ENCODE measurements at places on chromosomes 12 and 14.

GRCh38 chr12:5650829-5651461, 219.0 kb downstream of the NTF3 start:
- no peaks in the 10 kb centered on the region for H3K4me1 ChIP-seq
- H3K27me3 ChIP-seq = no peaks in the 10 kb centered on the region
- no peak for DNase-seq
- H3K4me3 ChIP-seq = no peak overlapping the region

- H3K36me3 ChIP-seq = no peaks in the 10 kb centered on the region
- peaks cover 9% of the 10 kb centered on the region for H3K4me1 ChIP-seq
- no peak for DNase-seq
- no peaks in the 10 kb centered on the region for H3K27me3 ChIP-seq
- H3K4me3 ChIP-seq = peak overlapping the region; percentile 16
Measured at GRCh38 chr12:91562476-91562875, 379.9 kb upstream of the DCN start.

DNA sequence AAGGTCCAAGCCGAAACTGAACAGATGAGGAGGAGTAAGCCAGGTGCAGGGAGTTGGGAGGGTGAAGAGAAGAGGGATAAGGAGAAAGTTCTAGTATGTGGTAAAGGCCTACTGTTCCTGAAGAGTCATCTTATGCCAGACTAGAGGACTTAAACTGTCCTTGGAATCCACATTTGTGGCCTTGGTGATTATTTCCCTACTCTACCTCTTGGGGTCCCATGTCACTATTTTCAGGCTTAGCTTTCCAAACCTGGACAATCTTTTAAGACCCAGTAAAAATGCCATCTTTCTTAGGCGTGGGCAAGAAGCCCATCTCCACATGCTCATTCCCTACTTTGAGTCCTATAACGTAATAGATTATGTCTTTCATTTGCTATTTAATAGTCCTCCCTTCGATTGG, 40.1 kb upstream of the CRY1 start:
- H3K4me1 ChIP-seq = no peaks in the 10 kb centered on the region
- no peaks in the 10 kb centered on the region for H3K36me3 ChIP-seq
- no peak overlapping the region for H3K27ac ChIP-seq
- H3K27me3 ChIP-seq = no peaks in the 10 kb centered on the region

DNA sequence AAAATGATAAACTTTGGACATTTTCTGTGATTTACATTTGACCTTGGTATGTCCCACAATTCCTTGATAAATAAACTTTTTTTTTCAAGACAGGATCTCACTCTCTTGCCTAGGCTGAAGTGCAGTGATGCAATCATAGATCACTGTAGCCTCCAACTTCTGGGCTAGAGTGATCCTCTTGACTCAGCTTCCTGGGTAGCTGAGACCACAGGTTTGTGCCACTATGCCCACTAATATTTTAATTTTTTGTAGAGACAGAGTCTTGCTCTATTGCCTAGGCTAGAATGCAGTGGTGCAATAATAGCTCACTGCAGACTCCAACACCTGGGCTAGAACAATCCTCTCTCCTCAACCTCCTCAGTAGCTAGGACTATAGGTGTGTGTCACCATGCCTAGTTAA, 79.1 kb upstream of the PTGDR start:
- DNase-seq = no peak
- no peaks in the 10 kb centered on the region for H3K27me3 ChIP-seq
- H3K36me3 ChIP-seq = no peaks in the 10 kb centered on the region
- no peaks in the 10 kb centered on the region for H3K4me1 ChIP-seq
- H3K4me3 ChIP-seq = no peak overlapping the region

- H3K27me3 ChIP-seq = no peaks in the 10 kb centered on the region
- DNase-seq = no peak
- H3K4me1 ChIP-seq = no peaks in the 10 kb centered on the region
- no peak overlapping the region for H3K27ac ChIP-seq
- no peaks in the 10 kb centered on the region for H3K36me3 ChIP-seq
Measured at GRCh38 chr12:10033783-10034545, 3.5 kb downstream of the CLEC9A start.

GRCh38 chr14:68269136-68269927, 449.8 kb downstream of the RAD51B start:
- H3K27me3 ChIP-seq = no peaks in the 10 kb centered on the region
- no peak overlapping the region for H3K4me3 ChIP-seq
- no peaks in the 10 kb centered on the region for H3K36me3 ChIP-seq
- no peak overlapping the region for H3K27ac ChIP-seq
- DNase-seq = no peak

DNA sequence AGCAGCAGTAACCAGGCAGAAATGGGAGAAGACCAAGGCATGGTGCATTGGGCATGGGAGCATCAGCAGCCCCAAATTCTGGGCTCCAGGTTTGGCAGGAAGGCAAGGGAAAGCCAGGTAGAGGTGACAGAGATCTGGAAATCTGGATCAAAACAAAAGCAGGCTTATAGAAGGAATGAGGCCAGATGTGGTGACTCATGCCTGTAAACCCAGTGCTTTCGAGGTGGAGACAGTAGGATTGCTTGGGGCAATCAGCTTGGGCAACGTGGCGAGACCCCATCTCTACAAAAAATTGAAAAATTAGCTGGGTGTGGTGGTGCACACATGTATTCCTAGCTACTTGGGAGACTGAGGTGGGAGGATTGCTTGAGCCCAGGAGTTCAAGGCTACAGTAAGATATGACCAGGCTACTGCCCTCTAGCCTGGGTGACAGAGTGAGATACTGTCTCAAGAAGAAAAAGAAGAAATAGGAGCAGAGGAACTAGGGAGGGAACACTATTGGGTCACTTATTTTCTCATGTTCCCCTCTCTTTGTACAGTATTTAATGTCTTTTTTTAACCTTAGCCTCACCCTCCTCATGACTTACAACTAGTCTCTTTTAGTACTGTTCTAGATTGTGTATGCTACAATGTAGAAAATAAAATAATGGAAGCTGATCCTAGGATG, 25.1 kb downstream of the SLC4A8 start:
- H3K27ac ChIP-seq = no peak overlapping the region
- no peaks in the 10 kb centered on the region for H3K36me3 ChIP-seq
- H3K4me3 ChIP-seq = no peak overlapping the region
- no peak for DNase-seq
- H3K4me1 ChIP-seq = no peaks in the 10 kb centered on the region

DNA sequence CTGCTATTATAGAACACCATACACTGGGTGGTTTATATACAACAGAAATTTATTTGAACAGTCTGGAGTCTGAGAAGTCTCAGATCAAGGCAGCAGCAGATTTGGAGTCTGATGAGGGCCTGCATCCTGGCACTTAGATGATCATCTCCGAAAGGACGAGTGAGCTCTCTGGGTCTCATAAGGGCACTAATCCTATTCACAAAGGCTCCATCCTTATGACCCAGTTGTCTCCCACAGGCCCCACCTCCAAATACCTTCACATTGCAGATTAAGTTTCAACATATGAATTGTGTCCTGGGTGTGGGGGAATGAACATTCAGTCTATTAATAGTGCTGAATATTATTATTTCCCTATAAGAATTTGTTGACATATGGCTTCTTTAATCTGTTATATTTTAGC, 53.6 kb downstream of the FBXO34 start:
- no peak for DNase-seq
- no peaks in the 10 kb centered on the region for H3K36me3 ChIP-seq
- no peak overlapping the region for H3K27ac ChIP-seq
- no peak overlapping the region for H3K4me3 ChIP-seq
- H3K4me1 ChIP-seq = peaks cover 15% of the 10 kb centered on the region
- no peaks in the 10 kb centered on the region for H3K27me3 ChIP-seq

GRCh38 chr14:92532490-92533163, 19.0 kb downstream of the RIN3 start:
- H3K4me3 ChIP-seq = no peak overlapping the region
- peaks cover 56% of the 10 kb centered on the region for H3K4me1 ChIP-seq
- no peak for DNase-seq
- peak overlapping the region; percentile 66 for H3K27ac ChIP-seq

DNA sequence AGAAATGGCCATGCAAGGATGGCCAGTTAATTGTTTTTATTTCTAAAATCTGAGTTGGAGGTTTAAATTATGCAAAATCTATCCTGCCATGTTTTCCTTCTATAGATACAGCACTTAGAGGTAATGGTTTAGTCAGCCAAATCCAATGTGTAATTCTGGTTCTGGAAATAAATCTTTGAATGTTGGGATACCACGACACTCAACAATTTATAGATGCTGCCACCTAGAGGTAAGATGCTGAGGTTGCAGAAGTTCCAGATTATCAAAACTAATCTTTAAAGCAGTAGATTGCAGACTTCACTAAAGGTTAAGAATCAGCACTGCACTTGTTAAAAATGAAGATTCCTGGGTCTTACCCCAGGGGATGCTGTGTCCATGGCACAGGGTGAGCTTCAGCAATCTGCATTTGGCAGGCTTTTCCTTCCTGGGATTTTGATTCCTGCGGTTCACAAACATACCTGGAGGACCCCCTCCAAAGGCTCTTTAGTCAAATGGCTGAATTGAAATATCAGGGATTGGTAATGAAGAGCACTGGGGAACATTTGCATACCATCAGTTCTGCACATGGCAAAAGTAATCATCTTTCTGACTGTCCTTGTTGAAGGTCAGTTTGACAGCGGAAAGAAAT, 53.4 kb upstream of the ANO4 start:
- H3K27me3 ChIP-seq = no peaks in the 10 kb centered on the region
- H3K4me3 ChIP-seq = no peak overlapping the region
- no peak for DNase-seq
- H3K36me3 ChIP-seq = no peaks in the 10 kb centered on the region
- no peaks in the 10 kb centered on the region for H3K4me1 ChIP-seq

DNA sequence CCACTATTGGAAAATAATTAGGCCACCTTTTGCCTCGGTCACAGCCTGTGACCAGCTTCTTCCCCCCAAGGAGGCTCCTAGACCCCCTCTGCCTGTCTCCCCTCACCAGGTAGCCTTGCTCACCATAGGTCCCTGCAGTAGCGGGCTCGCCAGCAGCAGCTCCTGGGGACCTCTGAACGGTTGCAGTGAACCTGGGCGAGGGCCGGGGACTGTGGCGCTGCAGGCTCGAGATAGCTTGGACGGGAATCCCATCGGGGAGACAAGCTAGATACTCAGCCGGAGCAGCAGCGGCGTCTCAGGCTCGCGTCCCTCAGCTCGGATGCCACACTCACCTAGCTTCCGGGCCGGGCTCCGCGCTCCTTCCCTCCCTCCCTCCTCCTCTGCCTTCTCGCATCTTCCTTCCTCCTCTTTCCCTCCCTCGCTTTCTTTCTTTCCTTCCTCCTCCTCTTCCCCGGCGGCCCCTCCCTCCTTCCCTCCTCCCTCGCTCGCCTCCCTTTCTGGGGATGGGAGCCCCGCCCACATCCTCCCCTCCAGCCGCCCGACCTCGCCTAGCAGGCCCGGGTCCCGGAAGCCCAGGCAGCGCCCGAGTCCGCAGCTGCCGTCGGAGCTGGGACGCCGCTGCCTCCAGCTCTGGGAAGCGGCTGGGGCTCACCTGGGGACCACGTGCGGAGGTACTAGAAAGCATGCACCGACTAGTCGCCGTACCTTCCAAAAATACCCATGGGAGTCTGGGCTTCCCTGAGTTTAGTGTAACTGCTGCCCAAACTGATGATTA, at the start of gene BMP4:
TSS of gene BMP4 (minus strand) at position 399 of the 775 bp plus-strand sequence. CDS start 4,603 bp downstream, outside the sequence.
- peaks cover 6% of the 10 kb centered on the region for H3K27me3 ChIP-seq
- H3K27ac ChIP-seq = no peak within 1 kb of the TSS
- H3K36me3 ChIP-seq = no peaks in the 10 kb centered on the region
- no peaks in the 10 kb centered on the region for H3K4me1 ChIP-seq

DNA sequence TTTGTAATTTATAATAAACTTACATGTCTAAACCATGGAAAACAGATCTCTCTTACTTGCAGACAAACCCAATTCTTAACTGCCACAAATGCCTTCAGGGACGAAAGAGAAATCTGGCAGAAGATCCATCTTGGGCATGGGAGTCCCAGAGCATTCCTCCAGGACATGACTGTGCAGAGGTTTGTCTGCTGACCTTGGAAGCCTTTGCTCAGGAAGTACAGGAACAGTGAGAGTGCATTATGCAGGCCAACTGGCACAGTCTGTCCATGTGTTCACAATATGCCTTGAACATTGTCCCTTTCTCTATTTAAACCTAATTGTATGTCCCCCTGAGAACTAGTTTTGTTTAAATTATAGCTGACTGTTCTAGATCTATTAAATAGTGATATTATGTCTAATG, 467.1 kb downstream of the ATP23 start:
- no peaks in the 10 kb centered on the region for H3K4me1 ChIP-seq
- H3K36me3 ChIP-seq = no peaks in the 10 kb centered on the region
- no peaks in the 10 kb centered on the region for H3K27me3 ChIP-seq
- H3K4me3 ChIP-seq = no peak overlapping the region
- no peak overlapping the region for H3K27ac ChIP-seq

DNA sequence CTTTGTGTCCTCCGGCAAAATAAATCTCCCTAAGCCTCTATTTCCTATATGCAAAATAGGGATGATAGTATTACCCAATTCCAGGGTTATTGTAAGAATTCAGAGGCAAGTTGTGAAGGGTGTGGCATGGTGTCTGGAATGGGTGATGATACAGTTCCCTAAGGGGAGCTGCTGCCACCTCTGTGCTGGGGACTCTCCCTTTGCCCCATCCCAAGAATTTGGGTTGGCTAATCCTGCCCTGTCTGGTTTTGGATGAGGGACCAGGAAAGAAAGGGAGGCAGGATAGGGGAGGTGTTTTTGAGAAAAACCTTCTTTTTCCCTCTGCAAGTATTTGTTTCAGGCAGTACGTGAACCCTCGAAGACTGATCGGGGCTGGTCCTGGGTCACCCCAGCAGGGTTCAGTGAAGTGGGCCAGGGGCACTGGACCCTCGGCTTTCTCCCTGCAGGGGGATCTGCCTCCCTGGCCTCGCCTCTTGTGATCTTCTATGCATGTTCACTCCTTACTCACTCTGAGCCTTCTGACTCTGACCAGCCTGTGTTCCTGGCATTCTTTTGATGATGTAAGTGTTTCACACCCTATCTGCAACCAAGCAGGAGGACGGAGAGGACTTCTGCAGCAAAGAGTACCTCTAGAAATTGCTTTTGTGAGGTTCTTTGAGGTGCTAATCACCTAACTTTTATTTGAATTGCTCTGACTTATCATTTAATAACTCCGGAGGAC, 60.8 kb downstream of the RASSF3 start:
- peak overlapping the region; percentile 27 for H3K27ac ChIP-seq
- H3K36me3 ChIP-seq = no peaks in the 10 kb centered on the region
- no peak for DNase-seq
- peaks cover 94% of the 10 kb centered on the region for H3K4me1 ChIP-seq
- no peaks in the 10 kb centered on the region for H3K27me3 ChIP-seq
- H3K4me3 ChIP-seq = peak overlapping the region; percentile 66

- H3K27me3 ChIP-seq = no peaks in the 10 kb centered on the region
- H3K36me3 ChIP-seq = no peaks in the 10 kb centered on the region
- no peaks in the 10 kb centered on the region for H3K4me1 ChIP-seq
- H3K4me3 ChIP-seq = no peak overlapping the region
- H3K27ac ChIP-seq = no peak overlapping the region
Measured at GRCh38 chr14:93926245-93926872, 785 bp upstream of the FAM181A start.

DNA sequence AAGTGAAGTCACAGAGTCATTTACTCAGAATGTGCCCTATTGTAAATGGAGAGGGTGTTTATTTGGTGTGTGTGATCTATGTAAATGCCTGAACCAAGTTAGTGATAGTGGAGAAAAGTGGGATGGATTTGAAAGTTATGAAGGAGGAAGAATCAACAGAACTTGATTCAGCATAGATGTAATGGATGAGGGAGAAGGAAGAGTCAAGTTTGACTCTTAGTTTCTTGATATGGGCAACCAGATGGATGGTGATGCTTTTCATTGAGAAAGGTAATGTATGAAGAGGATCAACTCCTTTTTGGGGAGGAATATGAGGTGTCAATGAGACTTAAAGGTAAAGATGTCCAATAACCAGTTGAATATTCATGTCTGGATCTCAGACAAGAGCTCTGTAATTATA, 6.7 kb upstream of the MON2 start:
- no peaks in the 10 kb centered on the region for H3K4me1 ChIP-seq
- H3K27ac ChIP-seq = no peak overlapping the region
- no peak for DNase-seq
- H3K36me3 ChIP-seq = no peaks in the 10 kb centered on the region
